ENCODE measurements at places on chromosomes 2 and 18.

- DNase-seq, result no peak
Measured at GRCh38 chr2:109299536-109299935, 170.5 kb downstream of the SH3RF3 start.

- no peak for DNase-seq
Measured at GRCh38 chr2:56260415-56260814, 76.6 kb downstream of the CCDC85A start.

DNA sequence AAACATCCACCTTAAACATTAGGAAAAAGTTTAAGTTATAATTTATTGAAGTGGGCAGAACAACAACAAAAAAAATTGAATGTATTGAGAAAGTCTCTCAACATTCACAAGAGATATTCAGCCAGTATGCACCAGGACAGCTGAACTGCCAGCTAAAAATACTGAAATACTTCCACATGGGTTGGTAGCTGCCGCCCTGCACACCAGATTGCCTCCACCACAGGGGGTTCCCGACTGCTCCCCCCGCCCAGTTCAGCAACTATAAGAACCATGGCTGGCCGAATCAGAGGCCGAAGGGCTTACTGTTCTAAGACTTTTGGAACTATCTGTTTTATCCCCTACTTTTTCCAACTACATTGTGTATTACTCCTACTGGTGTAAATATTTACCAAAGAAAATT lies 150.0 kb upstream of the LRP1B start:
- DNase-seq, result no peak

DNA sequence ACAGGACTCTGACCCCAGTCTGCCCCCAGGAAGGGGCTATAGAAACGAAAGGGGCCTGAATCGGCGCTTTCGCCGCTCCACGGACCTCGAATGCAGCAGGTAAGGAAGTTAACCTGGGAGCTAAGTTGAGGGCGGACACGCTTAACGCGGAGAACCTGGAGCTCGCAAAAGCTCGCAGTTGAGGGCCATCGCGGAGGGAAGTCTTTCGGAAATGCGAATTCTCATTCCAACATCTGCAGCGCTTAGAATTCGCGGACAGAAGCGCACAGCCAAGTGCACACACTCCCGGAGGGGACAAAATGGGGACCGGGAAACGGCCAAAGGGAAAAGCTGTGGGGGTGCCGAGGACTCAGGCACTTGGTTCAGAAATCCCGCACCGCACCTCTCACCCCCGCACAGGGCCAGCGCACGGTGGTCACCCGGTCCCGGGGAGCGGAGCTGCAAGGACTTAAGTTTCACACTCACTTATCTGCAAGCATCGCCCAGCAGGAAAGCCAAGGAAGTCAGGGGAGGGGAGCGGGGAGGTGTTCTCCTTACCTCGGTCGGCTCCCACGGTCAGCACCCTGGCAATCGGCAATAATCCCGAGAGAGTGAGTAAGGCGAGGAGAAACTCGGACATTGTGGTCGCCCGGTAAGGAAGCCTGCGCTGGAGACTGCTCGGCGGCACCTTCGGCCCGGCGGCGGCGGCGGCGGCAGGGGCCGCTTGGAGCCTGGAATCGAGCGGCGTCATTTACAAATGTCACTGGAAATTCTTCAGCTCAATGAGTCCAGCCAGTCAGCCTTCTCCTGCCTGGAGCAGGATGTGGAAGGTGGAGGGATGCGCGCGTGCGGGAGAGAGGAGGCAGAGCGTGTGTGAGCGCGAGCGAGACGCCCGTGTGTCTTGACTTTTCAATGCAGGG lies 456 bp downstream of the LRP1B start:
- DNase-seq, result peak; percentile 75

DNA sequence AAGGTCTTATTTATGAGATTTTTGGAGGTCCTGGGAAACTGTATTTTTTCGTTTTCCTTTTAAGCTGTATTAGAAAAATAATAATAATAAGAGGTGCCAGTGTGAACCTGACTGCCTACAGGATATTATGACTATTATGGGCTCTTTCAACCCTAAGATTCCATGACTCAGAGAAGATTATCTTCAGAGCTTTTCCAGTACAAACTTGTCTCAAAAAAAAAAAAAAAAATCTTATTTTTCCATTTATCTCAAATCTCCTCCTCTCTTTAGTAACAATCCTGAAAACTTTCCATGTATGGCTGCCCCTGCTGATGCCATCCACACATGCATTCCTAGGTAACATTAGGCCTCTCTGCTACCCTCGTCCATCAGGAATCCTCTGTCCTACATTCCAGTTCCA lies 36.7 kb upstream of the RPE start:
- DNase-seq, result no peak

DNA sequence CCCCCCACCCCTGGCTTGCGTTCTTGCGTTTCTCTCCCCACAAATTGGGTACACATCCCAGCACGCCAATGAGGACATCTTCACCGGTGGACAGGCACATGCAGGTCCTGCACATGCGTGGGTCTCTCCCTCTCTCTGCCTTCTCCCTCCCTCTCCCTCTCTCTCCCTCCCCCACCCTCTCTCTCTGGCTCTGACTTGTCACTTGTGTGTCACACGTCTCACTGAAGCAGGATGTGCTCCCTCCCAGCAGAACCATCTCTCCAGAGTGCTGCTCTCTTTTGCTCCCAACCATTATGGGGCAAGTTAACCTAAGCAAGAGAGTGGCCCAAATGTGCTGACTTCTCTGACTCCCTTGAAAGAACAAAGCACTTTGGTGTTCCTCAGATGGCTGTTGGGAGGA lies 120.8 kb upstream of the CAB39 start:
- no peak for DNase-seq

DNA sequence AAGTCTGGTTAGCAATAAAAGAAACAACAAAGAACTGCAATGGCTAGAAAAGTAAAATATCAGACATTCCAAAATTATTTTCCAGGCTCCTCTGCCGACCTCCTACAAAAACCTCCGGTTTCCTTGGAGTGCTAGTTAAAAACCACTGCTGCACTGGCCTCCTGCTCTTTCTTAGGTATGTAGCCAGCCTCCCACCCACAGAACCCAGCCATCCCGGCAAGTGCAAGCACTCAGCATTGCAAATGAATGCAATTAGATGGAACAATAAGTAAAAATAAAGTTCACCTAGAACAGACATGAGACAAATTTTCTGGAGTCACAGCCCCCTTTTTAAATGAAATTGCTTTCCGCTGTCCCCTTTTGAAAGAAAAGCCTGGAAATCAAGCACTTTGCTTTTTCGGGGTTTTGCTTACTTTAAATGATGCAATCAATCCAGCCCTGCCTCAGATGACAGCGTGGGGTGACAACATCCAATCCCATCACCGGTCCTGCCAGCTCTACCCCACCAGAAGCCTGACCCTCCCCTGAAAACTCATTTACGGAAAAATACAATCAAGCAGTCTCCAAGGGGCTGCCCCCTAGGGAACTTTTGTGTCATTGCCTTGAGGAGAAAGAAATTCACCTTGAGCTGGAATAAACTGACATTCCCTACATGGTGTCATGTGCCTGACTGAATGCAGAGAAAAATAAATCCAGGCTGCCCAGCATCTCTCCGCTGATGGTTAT lies 199.8 kb downstream of the EPHA4 start:
- peak; percentile 82 for DNase-seq

GRCh38 chr2:227106845-227107759 lies 56.9 kb downstream of the COL4A4 start:
- DNase-seq, result peak; percentile 68

DNA sequence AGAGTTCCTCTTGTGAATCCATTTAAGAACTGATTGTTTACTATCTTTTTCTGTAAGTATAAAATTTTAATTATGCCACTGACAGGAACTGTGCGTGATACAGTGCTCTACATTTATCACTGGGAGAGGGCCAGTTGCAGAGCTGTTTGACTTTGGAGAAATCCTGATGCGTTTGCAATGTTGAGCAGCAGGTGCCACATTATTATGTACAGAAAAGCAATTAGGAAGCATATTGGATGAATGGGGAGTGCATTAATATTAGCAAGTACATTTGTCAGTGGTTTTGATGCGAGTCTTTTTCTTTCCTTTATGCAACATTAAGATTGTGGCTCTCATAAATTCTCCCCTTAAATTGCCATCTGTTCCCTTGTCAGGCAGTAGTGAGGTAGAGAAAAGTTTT lies 302.3 kb upstream of the FANCL start:
- no peak for DNase-seq

DNA sequence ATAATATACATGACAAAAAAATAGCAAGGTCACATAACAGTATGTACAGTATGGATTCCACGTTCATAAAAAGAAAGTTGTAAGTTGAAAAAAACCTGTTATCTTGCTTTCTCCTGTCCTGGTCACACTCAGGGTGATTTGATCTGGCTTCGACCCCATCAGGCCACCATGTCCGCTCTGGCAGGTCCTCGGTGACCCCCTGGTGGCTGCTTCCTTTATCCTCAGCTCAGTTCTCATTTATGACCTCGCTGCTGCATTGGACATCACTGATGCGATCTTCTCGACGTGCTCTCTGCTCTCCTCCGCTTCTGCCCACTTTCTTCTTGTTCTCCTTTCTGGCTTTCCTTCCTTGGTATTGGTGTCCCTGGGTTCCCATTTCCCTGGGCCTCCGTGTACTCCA lies 29.7 kb downstream of the DGKD start:
- DNase-seq, result peak; percentile 49

DNA sequence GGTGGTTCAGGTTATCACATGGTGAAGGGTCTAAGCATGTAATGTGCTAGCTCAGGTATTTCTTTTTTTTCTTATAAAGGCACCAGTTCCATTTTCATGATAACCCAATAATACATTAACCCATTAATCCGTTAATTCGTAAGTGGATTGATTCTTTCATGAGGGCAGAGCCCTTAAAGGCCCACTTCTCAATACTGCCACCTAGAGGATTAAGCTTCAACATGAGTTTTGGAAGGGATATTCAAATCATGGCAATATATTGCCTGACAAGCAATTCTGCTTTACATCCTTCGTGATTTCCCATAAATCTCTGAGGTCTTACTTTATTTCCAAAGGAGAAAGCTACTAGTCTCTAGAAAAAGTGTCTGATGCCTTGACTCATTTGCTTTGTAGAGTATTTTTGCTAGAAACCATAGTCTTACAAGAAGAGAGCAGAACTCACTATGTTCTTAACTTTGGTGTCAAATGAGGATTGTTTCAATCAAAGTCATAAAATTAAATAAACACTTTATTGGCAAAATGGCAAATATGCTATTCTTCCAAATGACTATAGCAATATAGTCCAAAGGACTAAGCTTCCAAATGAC lies 271.3 kb downstream of the KCNS3 start:
- DNase-seq, result no peak

GRCh38 chr2:235588750-235589149 lies 94.9 kb downstream of the AGAP1 start:
- DNase-seq, result no peak

- no peak for DNase-seq
Measured at GRCh38 chr2:159217676-159218075, 68.8 kb downstream of the WDSUB1 start.

- no peak for DNase-seq
Measured at GRCh38 chr2:57460396-57461276, 586.0 kb upstream of the VRK2 start.

GRCh38 chr2:85794491-85795121 lies 40.8 kb downstream of the ATOH8 start:
- no peak for DNase-seq

GRCh38 chr2:117958186-117958585 lies 55.7 kb downstream of the CCDC93 start:
- DNase-seq, result no peak

DNA sequence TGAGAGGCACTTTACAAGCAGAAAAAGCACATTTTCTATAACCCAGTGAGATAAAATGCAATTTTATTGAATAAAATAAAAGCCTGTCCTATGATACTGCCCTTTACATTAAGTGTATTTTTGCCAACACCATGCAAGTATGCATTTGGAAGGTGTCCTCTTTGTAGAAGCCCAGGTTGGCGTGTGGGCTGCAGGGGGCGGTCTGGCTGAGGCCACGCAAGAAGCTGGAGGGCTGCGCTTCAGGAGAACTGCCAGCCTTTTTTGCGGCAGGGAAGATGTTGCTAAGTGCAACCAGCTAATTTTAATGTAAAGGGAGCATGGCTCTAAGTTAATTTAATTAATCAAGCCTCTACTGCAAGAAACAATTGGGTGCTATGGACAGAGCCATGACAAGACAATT lies 562.8 kb upstream of the SALL3 start:
- DNase-seq, result no peak

DNA sequence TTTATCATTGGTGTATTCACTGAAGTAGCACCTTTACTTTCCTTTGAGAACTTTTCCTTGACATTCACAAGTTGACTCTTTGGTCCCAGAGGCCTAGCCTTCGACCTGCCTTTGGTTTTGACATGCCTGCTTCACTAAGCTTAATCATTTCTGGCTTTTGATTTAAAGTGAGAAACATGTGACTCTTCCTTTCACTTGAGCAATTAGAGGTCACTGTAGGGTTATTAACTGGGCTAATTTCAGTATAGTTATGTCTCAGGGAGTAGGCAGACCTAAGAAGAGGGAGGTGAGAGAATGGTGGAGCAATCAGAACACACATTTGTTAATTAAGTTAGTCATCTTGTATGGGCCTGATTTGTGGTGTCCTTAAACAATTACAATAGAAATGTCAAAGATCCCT lies 1040.7 kb upstream of the SLC39A10 start:
- no peak for DNase-seq

GRCh38 chr2:159326569-159327255 lies 40.2 kb upstream of the WDSUB1 start:
- DNase-seq, result no peak

GRCh38 chr2:149132901-149133300 lies 94.4 kb downstream of the LYPD6B start:
- DNase-seq, result no peak

DNA sequence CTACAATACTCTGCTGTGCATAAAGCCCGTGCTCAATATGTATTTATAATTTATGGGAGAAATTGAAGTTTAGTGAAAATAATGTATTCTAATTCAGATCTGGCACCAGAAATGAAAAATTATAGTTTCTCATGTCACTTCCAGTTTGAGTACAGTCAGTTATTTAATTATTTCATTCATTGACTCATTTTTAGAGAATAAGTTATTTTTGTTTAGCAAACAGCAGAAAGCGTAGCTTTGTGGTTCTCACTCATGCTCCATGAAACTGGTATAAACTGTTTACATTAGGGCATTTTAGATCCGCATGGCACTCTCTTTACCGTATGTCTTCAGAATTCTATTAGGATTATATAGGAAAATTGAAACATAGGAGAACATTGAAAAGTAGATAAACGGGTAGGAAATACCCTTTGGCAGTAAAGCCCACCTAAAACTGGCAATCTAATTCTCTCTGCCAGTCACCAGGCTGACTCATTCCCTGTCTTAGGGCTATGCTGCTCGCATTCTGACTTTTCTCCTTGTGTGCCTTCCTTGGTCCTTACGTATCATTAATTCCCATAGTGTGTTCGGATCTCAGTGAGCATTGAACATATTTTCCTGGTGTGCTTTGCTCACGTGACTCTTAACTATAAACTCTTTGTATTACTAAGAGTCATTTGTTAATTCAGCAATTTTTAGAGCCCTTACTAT lies 106.0 kb downstream of the ZNF236 start:
- no peak for DNase-seq

DNA sequence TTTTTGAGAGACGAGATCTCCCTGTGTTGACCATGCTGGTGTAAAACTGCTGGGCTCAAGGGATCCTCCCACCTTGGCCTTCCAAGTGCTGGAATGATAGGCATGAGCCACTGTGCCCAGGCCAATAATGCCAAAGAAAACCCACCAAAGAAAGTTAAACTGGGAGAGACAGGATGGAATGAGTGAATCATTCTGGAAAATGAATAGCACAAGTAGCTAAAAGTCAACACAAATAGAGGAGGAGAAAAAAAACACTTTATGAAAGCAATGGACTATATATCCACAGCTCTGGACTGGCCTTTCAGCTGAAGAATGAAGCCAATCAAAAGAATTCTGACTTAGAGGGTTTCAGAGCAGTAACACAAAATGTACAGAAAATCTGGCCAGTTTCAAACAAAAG lies 23.9 kb downstream of the IAH1 start:
- no peak for DNase-seq
